Activated T-helper 9 cell treated with anti-CD3 and anti-CD28 coated beads, Interleukin-2, amount 50 U/mL, for 16 hours (primary cell): ENCODE measurements at places on chromosomes 3 and 15.

DNA sequence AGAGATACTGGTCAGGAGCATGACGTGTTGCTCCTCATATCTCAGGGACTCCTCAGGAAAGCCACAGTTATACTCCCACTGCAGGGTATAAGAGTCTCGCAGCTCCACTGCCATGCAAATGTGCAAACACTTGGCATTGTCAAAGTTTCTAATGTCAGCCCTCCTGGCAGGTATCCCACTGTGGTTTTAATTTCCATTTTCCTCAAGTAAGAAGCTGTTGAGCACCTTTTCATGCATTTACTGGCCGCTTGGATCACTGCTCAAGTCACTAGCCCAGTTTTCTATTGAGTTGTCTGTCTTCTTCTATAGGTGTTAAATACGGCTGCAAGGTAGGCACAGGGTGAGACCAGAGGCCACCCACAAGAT is 41.9 kb upstream of the GRIP2 start:
- DNase-seq: no peak

DNA sequence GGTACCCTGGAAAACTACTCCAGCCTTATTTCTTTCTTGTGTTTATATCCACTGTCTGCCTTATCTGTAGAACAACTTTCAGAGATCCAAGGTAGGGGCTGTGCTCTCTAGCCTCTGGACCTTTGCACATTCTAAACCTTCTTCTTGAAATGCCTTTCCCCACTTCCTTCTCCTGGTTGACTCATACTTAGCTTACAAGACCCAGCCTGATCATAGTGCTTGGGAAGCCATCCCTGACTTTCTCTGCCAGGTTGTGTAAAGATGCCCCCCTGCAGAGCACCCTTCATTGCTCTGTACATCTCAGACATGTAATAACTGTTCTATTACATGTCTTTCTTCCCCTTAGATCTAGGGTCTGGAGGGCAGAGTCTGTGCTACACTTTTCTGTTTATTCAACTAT is 50.1 kb downstream of the PPM1L start:
- no peak for DNase-seq

- DNase-seq: no peak
Measured at GRCh38 chr3:117035745-117036144, 326.2 kb downstream of the TUSC7 start.

- peak; percentile 9 for DNase-seq
Measured at GRCh38 chr3:183253528-183254486, 754 bp downstream of the B3GNT5 start.

DNA sequence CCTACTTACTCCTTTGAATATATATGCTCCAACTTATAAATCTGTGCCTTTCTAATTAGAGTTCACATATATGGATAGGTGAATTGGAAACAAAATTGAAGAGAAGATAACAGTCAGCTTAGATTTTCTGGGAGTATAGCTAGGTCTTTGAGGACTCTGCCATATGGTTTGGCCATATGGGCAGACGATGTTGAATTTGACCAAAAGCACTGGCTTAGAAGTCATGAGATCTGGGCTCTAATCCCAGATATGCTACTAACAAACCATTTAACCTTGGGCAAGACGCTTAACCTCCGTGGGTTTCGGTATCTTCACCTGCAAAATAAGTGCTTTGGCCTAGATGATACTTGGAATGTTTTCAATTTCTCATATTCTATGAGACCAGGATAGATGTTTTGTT is 154.1 kb downstream of the LSAMP start:
- no peak for DNase-seq

DNA sequence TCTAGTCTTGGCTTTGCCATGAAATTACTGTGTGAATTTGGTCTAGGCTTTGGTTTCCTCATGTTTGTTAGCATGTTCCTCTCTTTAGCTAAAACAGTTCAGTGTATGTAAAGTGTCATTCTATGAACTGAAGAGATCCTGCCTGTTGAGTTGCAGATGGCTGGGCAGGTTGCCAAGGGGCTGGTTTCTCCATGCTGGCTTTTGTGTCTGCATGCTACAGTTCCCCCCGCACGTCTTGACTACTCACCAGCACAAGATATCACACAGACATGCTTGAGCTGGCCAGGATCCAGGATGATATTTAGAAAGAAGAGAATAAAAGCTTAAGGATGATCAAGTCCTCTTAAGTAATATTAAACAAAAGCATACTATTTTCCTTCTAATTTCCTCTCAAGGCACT is 90.2 kb downstream of the CERS3 start:
- DNase-seq: no peak

GRCh38 chr15:92533298-92533697 is 122.3 kb downstream of the FAM174B start:
- DNase-seq: no peak

GRCh38 chr3:188085584-188086560 is 68.1 kb upstream of the LPP start:
- no peak for DNase-seq

GRCh38 chr3:50530001-50530970 is 26.9 kb upstream of the CACNA2D2 start:
- no peak for DNase-seq

GRCh38 chr3:156381253-156381652 is 173.7 kb downstream of the SSR3 start:
- DNase-seq: no peak

DNA sequence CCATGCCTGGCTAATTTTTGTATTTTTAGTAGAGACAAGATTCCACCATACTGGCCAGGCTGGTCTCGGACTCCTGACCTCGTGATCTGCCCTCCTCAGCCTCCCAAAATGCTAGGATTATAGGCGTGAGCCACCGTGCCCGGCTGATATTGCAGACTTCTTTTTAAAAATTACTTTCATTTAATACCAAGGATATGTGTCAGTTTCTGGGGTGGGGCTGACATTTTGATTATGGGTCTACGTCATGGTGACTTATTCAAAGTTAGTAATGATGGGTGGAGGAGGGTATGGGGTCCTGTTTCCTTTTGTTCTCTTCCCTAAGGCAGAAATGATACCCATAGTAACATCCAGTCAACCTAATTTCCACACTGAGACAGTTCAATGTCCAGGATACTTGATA is 34.7 kb downstream of the GBE1 start:
- no peak for DNase-seq

DNA sequence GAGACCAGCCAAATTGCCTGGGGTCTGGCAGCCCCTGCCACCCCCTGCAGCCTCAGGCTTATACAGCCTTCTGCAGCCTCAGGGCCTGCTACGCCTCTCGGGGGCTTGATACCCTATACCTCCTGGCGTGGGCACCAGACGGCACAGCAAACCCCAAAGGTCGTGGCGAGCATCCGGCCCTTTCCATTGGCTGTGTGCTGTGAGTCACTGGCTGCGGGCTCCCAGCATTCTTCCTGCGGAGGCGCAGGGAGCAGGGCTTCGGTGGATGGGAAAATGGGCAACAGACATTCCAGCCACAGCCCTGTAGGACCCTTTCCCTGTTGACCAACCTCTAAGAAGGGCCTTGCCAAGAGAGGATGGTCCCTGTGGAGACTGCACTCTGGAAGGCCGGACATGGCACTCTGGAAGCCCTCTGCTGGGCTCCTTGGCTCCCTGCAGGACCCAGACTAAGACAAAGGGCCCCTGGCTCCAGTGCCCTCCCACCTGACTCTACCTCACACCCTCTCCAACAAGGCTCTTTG is 59.6 kb downstream of the ITGA11 start:
- no peak for DNase-seq

GRCh38 chr15:80507131-80507530 is 102.9 kb downstream of the ARNT2 start:
- no peak for DNase-seq

GRCh38 chr3:61866961-61867461 is 305.6 kb downstream of the PTPRG start:
- no peak for DNase-seq

GRCh38 chr15:98419173-98419780 is 229.1 kb upstream of the IGF1R start:
- no peak for DNase-seq

DNA sequence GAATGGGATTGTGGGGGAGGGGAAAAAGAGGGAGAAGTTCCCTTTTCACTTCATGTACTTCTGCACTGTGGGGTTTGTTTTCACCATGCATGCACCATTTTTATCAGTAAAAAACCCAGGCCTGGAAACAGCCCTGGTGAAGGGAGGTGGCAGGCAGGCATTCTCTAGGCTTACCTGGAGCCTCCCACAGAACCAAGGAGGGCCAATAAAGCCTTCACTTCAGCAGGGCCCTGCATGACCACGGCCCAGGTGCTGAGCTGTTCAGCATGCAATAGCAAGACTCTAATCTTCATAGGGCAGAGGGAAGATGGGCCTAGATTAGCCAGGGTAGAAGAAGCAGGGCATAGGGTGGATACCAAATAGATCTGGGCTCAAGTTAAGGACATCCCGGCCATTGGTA is 49.6 kb downstream of the SCN5A start:
- no peak for DNase-seq

- DNase-seq: no peak
Measured at GRCh38 chr15:32952901-32953532, 235.2 kb downstream of the GREM1 start.

DNA sequence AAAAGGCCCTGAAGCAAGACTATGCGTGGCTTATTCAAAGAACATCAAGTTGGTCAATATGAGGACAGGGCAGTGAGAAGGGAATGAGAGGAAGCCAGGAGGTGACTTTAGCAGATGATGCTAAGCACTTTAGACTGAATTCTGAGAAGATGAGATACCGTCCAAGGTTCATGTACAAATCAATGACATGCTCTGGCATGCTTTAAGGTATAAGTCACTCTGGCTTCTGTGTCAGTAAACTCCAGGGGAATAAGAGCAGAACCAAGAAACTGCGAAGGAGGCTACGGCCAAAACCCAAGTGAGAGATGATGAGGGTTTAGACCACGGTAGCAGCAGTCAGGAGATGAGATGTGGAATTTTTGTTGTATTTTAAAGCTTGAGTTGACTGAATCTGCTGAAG is 8.9 kb upstream of the CCDC50 start:
- no peak for DNase-seq

GRCh38 chr3:10549617-10550230 is 44.3 kb upstream of the ATP2B2 start:
- no peak for DNase-seq

DNA sequence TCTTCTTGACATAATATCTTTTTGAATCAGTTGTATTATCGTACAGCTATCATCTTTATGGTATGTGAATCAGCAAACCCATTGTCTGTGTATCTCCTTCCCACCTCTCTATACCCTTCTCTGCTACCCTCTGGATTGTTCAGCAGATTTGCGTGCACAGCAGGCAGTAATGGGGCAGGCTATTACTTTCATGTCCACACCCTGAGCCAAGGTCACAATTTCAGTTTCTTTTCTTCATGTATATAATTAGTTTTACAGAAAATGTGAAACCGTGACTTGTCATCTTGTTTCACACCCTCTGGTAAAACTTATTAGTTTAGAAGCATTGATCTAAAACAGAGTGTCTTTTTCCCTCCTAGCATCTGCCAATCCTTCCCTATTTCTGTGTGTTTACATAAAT is 770.4 kb upstream of the SEMA6D start:
- DNase-seq: no peak

- no peak for DNase-seq
Measured at GRCh38 chr15:65773386-65774111, 18.5 kb downstream of the DENND4A start.

DNA sequence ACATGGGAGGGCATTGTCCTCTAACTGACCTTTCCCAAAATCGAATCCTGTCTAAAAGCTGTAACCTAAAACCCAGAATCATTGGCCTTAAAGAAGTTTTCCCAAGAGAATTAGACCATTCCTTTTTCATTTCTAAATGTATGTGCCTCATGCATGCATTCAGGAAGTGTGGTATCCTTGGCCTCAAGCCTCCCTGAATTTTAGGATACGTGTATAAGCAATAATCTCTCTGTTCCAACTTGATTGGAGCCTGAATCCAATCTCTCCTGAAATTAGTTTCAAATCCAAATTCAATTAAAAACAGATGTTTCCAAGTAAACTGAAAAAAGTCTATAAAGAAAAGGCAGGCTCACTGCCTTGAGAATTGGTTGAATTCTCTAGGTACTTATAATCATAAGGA is 86.0 kb upstream of the VEPH1 start:
- DNase-seq: no peak

GRCh38 chr3:179292450-179292849 is 30.4 kb upstream of the ZNF639 start:
- DNase-seq: no peak

DNA sequence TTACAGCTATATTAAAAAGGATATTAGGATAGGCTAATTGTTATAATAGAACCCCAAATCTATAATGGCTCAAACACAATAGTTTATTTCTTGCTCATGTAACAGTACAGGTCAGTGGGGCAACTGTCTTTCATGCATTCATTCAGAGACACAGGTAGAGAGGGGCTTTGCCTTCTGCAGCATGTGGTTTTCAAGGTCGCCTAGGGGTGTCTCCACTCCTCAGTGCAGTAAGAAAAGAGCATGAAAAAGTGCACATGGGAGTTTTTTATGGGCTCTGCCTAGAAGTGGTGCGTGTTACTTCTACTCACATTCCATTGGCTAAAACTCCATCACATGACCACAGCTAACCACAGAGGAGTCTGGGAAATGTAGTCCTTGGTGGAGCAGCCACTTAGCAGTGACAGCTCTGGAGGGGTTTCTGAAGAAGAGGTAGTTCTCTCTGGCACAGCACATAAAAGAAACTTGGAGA is 1.8 kb downstream of the ZBTB38 start:
- peak; percentile 25 for DNase-seq

GRCh38 chr15:35290301-35290721 is 205.2 kb upstream of the NANOGP8 start:
- DNase-seq: no peak
